ENCODE measurements at places on chromosomes 1 and 21.

- DNase-seq, result no peak
These were observed 14.8 kb upstream of the SLC45A1 start for GRCh38 chr1:8303141-8303540.

DNA sequence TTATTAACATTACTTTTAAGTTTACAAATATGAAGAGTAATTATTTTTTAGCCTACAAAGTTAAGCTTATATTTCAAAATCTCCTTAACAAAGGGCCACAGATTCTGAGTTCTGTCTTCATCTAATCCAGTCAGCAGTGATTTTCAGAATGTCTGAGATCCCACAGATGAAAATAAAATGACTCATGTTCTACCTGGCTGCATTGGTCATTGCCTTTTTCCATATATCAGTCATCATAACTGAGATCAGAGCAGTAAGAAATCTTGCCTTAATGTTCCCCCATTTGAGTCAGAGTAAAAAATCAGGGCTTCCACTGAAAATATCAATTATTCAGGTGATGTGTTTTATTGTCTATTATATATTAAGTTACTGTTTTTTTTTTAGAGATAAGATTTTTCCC, 416.1 kb downstream of the MRPL39 start:
- no peak for DNase-seq

DNA sequence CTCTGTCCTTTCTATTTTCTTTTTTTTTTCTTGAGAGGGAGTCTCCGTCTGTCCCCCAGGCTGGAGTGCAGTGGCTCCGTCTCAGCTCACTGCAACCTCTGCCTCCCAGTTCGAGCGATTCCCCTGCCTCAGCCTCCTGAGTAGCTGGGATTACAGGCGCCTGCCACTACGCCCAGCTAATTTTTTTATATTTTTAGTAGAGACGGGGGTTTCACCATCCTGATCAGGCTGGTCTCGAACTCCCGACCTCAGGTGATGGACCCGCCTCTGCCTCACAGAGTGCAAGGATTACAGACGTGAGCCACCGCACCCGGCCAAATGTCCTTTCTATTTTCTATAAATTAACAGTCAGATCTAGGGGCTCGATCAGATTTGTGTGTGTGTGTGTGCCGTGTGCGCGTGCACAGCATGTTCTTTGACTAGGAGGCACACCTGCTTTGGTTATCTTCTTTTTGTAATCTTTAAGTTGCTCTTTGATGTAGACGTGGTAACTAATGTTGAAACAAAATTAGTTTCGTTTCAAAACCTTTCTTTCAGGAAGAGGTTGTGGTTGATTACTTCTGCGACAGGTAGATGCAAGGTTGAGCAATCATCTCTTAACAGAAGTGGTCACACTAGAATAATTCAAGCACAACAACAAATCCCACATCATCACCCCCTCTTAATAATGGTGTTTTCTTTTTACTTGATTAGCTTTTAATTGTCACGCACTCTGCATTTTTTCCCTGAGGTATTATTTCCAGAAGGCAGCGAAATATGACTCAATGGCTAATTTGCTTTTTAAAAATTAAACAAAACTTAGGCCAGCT, 779 bp upstream of the DEGS1 start:
- no peak for DNase-seq

DNA sequence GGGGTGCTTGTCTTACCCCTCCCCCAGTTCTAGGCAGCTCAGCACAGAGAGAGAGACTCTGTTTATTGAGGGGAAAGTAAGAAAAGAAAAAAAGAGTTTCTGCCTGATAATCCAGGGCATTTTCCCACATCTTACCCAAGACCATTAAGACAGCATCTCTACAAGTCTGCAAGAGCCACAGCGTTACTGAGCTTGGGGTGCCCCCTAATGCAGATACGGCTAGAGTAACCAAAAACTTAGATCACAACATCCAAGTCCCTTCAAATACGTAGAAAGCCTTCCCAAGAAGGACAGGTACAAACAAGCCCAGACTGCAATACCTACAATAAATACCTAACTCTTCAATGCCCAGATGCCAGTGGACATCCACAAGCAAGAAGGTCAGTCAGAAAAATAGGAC, 6.2 kb upstream of the TEX50 start:
- peak; percentile 26 for DNase-seq

GRCh38 chr1:215568299-215568692, 1.2 kb downstream of the KCTD3 start:
- DNase-seq, result no peak

GRCh38 chr21:23963454-23963853, 1643.8 kb downstream of the MRPL39 start:
- no peak for DNase-seq
